Stimulated activated CD4-positive, alpha-beta T cell treated with anti-CD3 and anti-CD28 coated beads, Interleukin-4, amount 100 ng/mL, for 4 hours (primary cell): ENCODE measurements at places on chromosomes 16 and 17.

DNA sequence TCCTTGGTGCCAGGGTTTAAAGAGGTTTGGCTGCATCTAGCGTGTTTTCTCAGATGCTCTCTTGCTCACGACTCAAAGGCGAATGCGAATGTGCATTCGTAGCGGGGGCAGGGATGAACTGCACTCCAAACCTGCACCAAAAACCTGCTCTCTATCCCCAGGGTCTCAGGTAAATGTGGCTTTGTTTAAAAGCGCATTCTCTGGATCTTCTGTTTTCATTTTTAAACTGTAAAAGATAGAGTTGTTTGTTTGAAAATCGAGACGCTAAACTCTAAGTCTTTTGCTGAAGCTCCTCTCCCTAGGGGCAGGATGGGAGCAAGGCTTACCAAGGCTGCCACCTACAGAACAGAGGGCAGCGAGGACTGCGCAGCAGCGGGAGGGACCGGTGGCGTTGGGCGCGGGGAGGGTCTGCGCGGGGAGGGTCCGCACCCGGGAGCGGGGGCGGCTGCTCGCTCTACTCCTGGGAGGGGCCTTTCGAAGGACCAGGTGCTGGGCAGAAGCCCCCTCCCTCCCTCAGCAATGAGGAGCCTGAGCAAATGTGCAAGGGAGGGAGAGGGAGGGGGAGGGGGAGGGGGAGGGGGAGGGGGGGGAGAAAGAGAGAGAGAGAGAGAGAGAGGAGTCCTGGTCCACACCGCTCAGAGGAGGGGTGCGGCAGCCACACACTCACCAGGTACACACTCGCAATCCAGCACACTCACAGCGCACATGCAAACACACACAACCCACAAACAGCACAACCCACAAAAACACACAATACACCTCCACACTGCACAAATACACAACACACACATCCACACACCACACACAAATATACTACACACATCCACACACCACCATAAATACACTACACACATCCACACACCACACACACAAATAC is 142.8 kb downstream of the GRIN2A start:
- DNase-seq: no peak

- peak; percentile 9 for DNase-seq
Observed at GRCh38 chr17:1058423-1059130, 61.6 kb downstream of the TIMM22 start.

GRCh38 chr17:13384626-13385025 is 217.1 kb downstream of the HS3ST3A1 start:
- no peak for DNase-seq

GRCh38 chr17:9894231-9894630 is 10.8 kb downstream of the RCVRN start:
- DNase-seq: no peak

DNA sequence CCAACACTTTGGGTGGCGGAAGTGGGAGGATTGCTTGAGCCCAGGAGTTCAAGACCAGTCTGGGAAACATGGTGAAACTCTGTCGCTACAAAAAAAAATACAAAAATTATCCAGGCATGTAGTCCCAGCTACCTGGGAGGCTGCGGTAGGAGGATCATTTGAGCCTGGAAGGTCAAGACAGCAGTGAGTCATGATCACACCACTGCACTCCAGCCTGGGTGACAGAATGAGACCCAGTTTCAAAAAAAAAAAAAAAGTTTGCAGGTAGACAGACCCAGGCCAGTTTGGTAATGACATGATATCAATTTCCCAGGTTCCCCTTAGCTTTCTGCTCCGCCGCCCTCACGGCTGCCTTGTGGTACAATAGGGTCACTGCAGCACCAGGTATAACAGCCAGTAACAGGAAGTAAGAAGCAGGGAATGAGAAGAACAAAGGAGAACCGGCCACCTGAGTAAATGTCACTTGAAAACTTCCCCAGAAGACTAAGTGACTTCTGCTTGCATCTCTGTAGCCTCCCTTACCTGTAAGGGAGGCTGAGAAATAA is 201.2 kb upstream of the HSBP1 start:
- DNase-seq: no peak
